ENCODE measurements at places on chromosomes 5 and 9. TPM values are rescaled to one million over a fixed set of nuclear protein-coding genes. Genes with fewer than 3 reads are reported as not detected.
A peak's percentile ranks its signal among the peaks of the same experiment; 100 is the strongest.

DNA sequence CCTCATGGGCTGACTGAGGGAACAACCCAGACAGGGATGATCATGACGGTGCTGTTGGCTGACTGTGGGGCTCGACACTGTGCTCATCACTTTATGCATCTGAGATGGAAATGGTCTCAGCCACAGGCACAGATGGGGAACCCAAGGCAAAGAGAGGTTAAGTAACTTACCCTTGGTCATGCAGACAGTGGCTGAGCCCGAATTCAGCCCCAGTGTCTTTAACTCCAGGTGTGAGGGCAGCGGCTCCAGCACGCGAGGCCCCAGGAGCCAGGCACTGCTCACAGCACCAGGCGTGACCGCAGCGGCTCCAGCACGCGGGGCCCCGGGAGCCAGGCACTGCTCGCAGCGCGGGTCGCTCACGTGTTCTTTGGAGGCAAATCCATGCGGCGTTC, 45.3 kb upstream of the FCN1 start:
- no peaks in the 10 kb centered on the region for H3K36me3 ChIP-seq
- no peak overlapping the region for H3K27ac ChIP-seq
- no peaks in the 10 kb centered on the region for H3K27me3 ChIP-seq
- no peak for DNase-seq
- no peaks in the 10 kb centered on the region for H3K4me1 ChIP-seq

GRCh38 chr5:58761407-58761806, 178.5 kb downstream of the RAB3C start:
- no peaks in the 10 kb centered on the region for H3K36me3 ChIP-seq
- no peak overlapping the region for H3K4me3 ChIP-seq
- DNase-seq: no peak
- peaks cover 21% of the 10 kb centered on the region for H3K4me1 ChIP-seq
- H3K27ac ChIP-seq: no peak overlapping the region

DNA sequence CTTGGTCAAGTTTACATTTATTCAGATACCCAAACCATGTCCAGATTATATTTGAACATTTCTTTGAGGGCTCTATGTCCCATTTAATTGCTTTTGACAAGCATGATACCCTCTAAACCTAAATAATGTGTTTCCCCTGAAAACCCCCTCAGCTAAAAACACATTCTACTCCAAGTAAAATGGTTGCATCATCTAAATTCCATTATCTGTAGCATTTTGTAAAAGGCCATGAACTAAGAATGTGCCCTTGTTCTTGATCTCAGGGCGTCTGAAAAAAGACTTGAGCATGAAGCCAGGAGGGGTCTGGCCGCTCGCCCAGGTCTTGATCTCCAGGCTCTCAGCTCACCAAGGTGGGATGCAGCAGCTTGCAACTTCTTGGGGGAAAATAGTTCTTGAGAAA, 53.5 kb upstream of the ERCC6L2 start:
- no peak overlapping the region for H3K4me3 ChIP-seq
- peaks cover 17% of the 10 kb centered on the region for H3K4me1 ChIP-seq
- DNase-seq: no peak
- H3K36me3 ChIP-seq: peaks cover 3% of the 10 kb centered on the region
- H3K27ac ChIP-seq: no peak overlapping the region

- H3K27ac ChIP-seq: no peak overlapping the region
- H3K4me3 ChIP-seq: no peak overlapping the region
- H3K27me3 ChIP-seq: no peaks in the 10 kb centered on the region
Measured at GRCh38 chr5:53126521-53126920, 17.0 kb upstream of the MOCS2 start.

PCDHA10 gene
- not detected for total RNA-seq

PRDM9 gene
- not detected for total RNA-seq

DNA sequence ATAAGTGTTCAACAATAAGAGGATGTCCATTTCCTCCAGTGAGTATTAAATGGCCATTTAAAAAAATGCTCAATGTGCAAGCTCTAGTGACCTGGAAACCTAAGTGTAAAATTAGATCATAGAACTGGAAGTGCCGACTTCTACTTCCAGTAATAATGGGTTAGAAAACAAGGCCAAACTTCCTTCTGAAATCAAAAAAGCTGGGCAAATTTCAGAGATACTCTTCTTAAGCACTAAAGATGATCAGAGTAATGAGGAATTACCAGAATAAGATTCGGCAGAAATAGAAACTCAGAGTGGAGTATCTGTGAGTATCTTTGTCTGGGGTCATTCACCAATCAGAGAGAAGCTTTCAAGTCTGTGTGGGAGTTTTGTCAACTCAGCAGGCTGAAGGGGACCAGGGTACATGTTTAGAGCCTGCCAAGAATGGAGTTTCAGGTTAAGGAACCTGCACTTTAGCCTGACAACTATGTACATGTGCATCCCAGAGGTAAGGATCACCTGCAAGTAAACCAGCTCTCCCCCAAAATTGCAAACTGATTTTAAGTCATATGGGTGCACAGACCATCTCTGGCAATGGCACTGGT, 17.1 kb downstream of the FCN2 start:
- no peaks in the 10 kb centered on the region for H3K4me1 ChIP-seq
- H3K4me3 ChIP-seq: no peak overlapping the region
- H3K36me3 ChIP-seq: no peaks in the 10 kb centered on the region
- no peak for DNase-seq
- no peak overlapping the region for H3K27ac ChIP-seq

DNA sequence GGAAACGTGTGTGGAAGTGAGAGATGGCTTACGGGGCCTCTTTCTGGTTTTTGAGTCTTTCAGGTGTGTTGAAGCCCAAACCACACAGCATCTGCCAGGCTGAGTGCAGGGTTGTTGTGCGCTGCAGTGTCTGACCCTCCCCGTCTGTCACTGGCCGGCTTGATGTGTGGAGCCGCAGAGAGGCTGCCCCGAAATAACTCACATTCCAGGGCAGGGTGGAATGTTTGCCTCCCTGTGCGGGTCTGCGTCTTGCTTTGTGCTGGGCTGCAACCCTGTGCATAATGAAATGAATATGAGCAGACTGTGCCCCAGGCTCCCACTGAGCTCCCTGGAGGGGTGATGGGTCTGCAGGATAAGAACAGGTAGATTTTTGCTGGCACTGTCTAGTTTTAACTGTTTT, 9.9 kb upstream of the PLEKHG4B start:
- no peaks in the 10 kb centered on the region for H3K36me3 ChIP-seq
- H3K4me1 ChIP-seq: no peaks in the 10 kb centered on the region
- no peak overlapping the region for H3K27ac ChIP-seq
- H3K4me3 ChIP-seq: no peak overlapping the region
- no peak for DNase-seq

GRCh38 chr5:92353107-92354030, 970.3 kb upstream of the ARRDC3 start:
- no peak overlapping the region for H3K4me3 ChIP-seq
- H3K27me3 ChIP-seq: no peaks in the 10 kb centered on the region
- DNase-seq: no peak
- H3K27ac ChIP-seq: no peak overlapping the region
- H3K4me1 ChIP-seq: no peaks in the 10 kb centered on the region
- H3K36me3 ChIP-seq: no peaks in the 10 kb centered on the region

DNA sequence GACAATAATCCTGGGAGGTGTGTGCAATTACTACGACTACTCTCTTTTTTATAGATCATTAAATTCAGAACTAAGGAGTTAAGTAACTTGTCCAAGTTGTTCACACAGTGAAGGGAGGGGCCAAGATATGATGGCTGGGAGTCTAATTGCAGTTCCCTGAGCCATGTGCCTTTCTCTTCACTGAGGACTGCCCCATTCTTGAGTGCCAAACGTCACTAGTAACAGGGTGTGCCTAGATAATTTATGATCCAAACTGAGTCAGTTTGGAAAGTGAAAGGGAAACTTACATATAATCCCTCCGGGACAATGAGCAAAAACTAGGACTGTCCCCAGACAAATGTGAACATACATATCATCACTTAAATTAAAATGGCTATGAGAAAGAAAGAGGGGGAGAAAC, 20.2 kb downstream of the IL7R start:
- no peak overlapping the region for H3K4me3 ChIP-seq
- no peak for DNase-seq
- peaks cover 83% of the 10 kb centered on the region for H3K4me1 ChIP-seq
- H3K27me3 ChIP-seq: no peaks in the 10 kb centered on the region
- peak overlapping the region; percentile 74 for H3K27ac ChIP-seq

DNA sequence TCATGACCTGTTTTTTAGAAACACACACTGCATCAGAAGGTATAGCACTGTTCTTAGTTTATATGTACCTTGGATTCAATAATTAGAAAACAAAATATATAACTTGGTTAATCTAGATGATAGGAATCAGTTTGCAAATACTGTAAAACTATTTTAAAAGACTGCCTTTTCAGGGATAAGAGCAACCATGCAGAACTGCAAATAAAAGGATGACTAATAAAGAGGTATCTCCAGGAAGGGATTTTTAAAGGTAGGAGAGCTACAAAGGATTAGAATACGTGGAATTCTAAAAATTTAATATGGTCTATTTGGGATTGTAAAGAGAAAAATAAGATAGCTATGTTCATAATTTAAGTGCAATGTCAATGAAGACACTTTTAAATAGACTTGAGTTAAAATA, 9.4 kb downstream of the GABRA1 start:
- no peaks in the 10 kb centered on the region for H3K4me1 ChIP-seq
- no peak overlapping the region for H3K27ac ChIP-seq
- H3K4me3 ChIP-seq: no peak overlapping the region
- no peak for DNase-seq
- H3K36me3 ChIP-seq: no peaks in the 10 kb centered on the region

DNA sequence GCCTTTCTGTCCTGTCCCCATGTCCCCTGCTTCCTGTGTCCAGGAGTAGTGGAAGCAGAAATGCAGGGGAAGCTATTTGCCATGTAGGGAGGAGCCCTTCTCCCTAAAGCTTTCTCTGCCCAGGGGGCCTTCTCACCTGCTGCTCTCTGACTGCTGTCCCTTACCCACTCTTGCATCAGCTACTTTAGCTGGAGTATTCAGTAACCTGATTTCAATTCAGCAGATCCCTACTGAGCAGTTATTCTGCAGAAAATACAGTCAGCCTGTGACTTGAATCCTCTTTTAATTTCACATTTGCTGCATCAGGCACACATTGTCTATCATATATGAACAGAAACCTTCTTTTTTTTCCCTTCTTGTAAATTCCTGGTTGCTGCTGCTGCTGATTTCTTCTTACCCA, 90.4 kb downstream of the MVB12B start:
- peak overlapping the region; percentile 6 for H3K27ac ChIP-seq
- DNase-seq: no peak
- H3K36me3 ChIP-seq: no peaks in the 10 kb centered on the region
- no peak overlapping the region for H3K4me3 ChIP-seq

OLFM1 gene
- total RNA-seq: not detected

SLC6A19 gene
- total RNA-seq: not detected

GRCh38 chr5:54803471-54804011, 181.9 kb downstream of the ESM1 start:
- H3K36me3 ChIP-seq: no peaks in the 10 kb centered on the region
- peaks cover 2% of the 10 kb centered on the region for H3K4me1 ChIP-seq
- H3K4me3 ChIP-seq: no peak overlapping the region
- no peaks in the 10 kb centered on the region for H3K27me3 ChIP-seq
- no peak overlapping the region for H3K27ac ChIP-seq
- no peak for DNase-seq

C9orf153 gene
- total RNA-seq: 0.12 TPM

- no peaks in the 10 kb centered on the region for H3K36me3 ChIP-seq
- no peaks in the 10 kb centered on the region for H3K4me1 ChIP-seq
- no peak overlapping the region for H3K27ac ChIP-seq
- no peak overlapping the region for H3K4me3 ChIP-seq
- DNase-seq: no peak
Measured at GRCh38 chr5:97067296-97067850, 75.0 kb downstream of the LIX1 start.

GRCh38 chr5:114903767-114904166, 265.9 kb downstream of the TRIM36 start:
- no peaks in the 10 kb centered on the region for H3K27me3 ChIP-seq
- no peak for DNase-seq
- H3K36me3 ChIP-seq: no peaks in the 10 kb centered on the region
- H3K27ac ChIP-seq: no peak overlapping the region
- no peaks in the 10 kb centered on the region for H3K4me1 ChIP-seq

DNA sequence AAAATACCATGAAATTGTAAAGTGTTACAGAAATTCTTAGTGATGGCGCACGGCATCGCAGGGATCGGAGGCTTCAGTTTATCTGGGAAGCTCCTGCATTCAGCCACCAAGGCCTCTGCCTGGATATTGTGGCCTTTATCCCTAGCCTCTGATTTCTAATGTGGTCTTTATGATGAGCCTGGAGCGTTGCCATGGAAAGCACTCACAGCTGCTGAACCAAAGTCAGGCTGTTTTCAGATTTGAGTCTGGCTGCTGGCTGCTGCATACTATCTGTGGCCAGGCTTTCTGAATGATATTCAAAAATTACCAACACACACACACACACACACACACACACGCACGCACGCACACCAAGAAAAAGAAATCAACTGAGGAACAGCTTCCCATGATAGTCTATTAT, 101.1 kb upstream of the ZNF366 start:
- peaks cover 11% of the 10 kb centered on the region for H3K27me3 ChIP-seq
- no peak for DNase-seq
- no peaks in the 10 kb centered on the region for H3K4me1 ChIP-seq
- no peak overlapping the region for H3K4me3 ChIP-seq
- H3K27ac ChIP-seq: no peak overlapping the region

DNA sequence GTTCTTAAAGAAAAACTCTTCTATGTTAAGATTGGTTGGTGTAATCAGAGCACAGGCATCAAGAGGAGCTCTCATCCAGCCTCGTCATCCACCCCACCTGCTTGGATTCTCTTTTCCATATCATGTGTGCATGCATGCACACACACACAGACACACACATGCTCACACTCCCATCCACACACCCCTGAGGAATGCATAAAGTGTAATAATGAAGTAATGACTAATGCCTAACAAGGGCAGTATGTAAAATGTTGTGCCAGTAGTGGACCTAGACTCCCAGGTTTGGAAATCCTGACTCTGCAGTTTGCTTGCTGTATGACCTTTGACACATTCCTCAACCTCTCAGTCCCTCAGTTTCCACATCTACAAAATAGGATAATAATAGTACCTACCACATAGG, 280.0 kb upstream of the ANKRD55 start:
- no peaks in the 10 kb centered on the region for H3K27me3 ChIP-seq
- H3K4me1 ChIP-seq: peaks cover 25% of the 10 kb centered on the region
- H3K36me3 ChIP-seq: no peaks in the 10 kb centered on the region
- no peak for DNase-seq
- no peak overlapping the region for H3K27ac ChIP-seq

GPR150 gene
- 0.87 TPM for total RNA-seq

Data from activated CD4-positive, alpha-beta T cell treated with anti-CD3 and anti-CD28 coated beads, Interleukin-2, amount 10 ng/mL, durations not matched to agents 7 days and 5 days (primary cell).